ENCODE measurements at places on chromosomes 16 and 17.
A peak's percentile ranks its signal among the peaks of the same experiment; 100 is the strongest.

- no peak for DNase-seq
Observed at GRCh38 chr17:15273141-15273793, 8.1 kb upstream of the PMP22 start.

DNA sequence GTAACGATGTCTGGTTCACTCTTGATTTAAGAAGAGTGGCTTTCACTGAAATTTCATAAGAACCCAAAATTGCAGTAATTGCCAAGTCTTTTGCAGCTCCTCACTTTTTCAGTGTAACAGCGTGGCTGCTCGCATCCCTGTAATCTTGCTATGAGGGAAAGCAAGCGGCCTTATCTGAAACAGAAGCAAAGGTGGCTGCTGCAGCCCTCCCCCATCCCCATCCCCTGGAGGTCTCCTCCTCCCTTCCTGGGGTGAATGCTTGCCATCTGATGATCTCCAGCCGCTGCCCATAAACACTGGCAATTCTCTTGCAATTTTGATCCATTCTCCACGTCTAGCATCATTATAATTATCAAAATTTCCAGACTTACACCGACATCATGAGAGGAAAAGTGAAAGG lies 182.5 kb upstream of the ASIC2 start:
- DNase-seq = no peak

DNA sequence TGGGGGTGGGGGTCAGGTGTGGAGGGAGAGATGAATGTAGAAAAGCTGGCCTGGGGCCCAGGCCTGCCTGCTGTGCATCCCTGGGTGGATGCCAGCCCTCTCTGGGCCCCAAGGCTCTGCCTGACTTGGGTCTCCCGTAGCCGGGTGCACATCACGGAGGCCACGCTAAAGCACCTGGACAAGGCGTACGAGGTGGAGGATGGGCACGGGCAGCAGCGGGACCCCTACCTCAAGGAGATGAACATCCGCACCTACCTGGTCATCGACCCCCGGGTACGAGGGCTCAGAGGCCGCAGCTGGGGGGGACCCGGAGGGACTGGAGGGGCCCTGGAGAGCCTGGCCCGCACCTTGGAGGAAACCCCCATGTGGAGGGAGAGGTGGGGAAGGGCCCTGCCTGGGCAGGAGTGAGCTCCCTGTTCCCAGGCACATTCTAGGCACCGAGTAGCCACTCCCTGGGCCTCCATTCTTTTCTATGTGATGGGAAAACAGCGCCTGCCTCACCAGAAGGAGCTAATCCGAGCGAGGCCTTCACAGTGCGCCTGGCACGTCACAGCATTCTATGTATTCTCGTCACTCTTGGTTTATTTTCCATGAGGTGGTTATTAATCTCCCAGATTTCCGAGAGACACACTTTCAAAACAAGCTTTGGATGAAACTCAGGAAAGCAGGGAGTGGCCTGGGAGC lies 34.7 kb downstream of the ADCY7 start:
- no peak for DNase-seq

GRCh38 chr17:66373944-66374817 lies 71.8 kb downstream of the PRKCA start:
- no peak for DNase-seq

- DNase-seq = no peak
Observed at GRCh38 chr17:79657861-79658810, 47.3 kb upstream of the RBFOX3 start.

DNA sequence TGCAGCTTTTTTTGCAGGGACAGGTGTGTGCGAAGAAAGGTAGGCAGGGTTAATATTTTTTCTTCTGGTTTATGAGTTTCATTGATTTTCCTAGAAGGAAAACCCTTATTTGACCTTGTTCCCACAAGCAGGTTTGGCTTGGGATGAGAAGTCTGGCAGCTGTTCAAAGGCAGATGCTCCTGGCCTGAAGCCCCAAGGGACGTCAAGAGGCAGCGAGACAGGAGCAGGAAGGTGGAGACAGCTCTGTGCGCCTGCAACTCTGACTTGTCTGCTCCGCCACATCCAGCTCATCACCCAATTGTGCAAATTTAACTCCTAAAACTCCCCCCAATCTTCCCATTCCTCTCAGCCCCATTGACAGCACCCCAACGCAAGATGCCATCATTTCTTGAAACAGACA lies 136.8 kb upstream of the XYLT1 start:
- DNase-seq = no peak

- DNase-seq = no peak
Observed at GRCh38 chr16:22933173-22933572, 119.2 kb downstream of the HS3ST2 start.

- DNase-seq = peak; percentile 69
Observed at GRCh38 chr17:69235338-69236058, 6.9 kb upstream of the ABCA10 start.

- peak; percentile 46 for DNase-seq
Observed at GRCh38 chr16:31472709-31473203, 804 bp downstream of the TGFB1I1 start.

GRCh38 chr17:81116704-81117103 lies 48.6 kb upstream of the PVALEF start:
- DNase-seq = no peak

GRCh38 chr17:47225911-47226688 lies 17.0 kb downstream of the MYL4 start:
- no peak for DNase-seq

DNA sequence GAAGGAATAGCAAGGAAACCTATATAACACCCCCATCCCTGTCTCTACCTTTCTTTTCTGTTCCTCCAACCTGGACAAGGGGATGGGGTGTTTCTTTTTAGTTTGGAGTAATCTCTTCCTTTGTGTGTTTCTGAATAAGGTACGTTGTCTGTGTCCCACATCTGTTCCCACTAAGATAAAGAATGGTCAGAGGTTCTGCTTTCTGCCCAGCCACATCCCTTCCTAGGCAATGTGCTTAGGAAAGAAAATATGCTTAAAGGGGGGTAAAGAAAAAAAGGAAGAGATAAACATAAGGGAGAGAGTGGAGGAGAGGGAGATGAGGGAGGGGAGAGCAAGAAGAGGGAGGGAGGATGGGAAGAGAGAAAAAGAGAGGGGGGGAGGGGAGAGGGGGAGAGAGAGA lies 35.1 kb downstream of the SLC6A2 start:
- DNase-seq = no peak

DNA sequence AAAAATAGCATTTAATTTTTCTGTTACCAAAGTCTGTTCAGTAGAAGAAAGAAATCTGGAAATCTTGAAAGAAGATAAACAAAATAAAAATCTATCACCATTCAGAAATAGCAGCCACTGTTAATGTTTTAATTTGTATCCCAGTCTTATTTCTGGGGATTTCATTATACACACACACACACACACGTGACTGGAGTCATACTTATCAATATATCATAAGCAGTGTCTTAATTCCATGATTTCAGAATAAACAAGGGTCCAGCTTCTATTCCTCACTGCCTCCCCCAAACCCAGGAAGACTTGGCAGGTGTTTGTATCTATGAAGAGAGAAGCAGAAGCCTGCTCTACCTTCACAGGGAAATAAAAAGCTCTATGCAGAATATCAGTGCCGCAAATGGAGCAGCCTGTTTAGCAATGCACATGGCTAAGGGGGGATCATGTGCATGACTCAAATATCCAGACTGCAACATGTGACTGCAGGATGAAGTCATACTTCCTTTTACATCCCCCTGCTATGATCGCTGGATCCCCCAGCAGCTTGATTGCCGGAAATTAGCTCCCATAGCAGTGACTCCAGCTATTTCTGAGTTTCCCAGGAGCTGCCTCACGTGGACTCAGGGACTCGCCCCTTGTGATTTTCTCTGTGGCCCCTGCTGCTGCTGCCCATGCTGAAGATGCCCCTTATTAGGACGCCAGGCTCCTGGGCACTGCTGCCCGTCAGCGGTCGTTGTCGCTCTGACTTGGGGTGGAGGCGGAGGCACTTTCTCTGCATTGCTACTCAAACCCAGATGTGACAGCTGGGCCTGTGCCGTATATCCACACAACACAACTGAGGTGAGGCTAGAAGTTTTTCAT lies 341.0 kb downstream of the CPPED1 start:
- no peak for DNase-seq
